ENCODE measurements at places on chromosomes 7 and 10.

GRCh38 chr10:108544500-108545120 lies 1378.7 kb downstream of the XPNPEP1 start:
- peak; percentile 34 for DNase-seq

DNA sequence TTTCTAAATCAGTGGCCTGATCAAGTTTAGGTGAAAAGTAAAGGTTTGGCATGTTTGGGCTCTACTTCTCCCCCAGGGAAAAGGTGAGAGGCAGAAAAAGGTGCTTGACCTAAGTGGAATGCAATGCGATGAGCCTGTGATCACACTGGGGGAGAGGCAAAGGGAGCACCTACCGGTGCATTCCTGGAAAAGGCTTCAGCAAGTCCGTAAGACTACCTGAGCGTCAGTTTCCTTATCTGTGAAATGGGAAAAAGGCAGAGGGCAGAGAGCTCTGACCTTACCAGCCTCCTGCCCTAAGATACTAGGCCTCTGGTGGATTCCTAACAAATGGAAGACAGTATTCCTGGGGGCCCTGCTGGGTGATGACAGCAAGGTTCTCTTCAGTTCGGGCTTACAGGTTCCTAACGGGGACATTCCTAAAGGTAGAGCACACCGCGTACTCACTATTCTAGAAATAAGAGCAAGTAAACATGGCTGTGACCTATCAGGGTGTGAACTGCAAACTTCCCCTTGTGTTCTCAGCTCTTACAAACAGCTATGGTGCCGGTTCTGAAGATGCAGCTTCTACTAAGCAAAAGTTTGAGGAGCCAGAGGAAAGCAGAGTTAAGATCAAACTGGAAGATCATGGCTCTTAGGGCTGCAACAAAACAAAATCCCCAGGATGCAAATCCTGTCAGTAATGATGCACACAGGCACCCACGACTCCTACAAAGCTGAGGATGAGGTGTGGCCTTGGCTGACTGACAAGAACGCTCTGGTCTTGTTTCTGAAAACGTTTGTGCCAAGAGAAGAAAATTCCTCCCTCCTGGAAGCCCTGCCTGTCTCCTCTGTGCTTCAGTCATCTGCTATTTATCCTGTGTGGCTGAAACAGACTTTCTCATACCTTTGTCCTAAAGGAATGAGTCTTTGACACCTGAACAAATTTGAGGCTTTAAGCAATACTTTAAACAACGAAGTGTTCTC lies 13.3 kb upstream of the ACSL5 start:
- peak; percentile 82 for DNase-seq

- no peak for DNase-seq
These were observed 28.0 kb downstream of the TTYH3 start for GRCh38 chr7:2659556-2660358.

DNA sequence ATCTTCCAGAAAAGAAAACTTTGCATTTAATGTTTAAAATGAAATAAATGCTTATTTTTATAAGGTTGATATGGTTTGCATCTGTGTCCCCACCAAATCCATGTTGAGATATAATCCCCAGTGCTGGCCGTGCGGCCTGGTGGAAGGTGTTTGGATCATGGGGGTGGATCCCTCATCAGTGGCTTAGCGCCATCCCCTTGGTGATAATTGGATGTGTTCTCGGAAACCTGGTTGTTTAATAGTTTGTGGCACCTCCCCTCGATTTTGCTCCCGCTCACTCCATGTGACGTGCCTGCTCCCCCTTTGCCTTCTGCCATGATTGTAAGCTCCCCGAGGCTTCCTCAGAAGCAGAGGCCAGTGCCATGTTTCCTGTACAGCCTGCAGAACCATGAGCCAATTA lies 2.4 kb upstream of the MTPAP start:
- DNase-seq: no peak

- DNase-seq: no peak
These were observed 531.0 kb upstream of the COBL start for GRCh38 chr7:51847461-51848134.
